GM12891 (cell line): ENCODE measurements at places on chromosomes 13 and 19.

- DNase-seq: no peak
These were observed 846.9 kb upstream of the MIR17HG start for GRCh38 chr13:90500569-90500968.

- DNase-seq: no peak
These were observed 26.9 kb downstream of the SLITRK6 start for GRCh38 chr13:85772367-85772766.

- DNase-seq: no peak
These were observed 210.6 kb upstream of the NBEA start for GRCh38 chr13:34731486-34731885.

DNA sequence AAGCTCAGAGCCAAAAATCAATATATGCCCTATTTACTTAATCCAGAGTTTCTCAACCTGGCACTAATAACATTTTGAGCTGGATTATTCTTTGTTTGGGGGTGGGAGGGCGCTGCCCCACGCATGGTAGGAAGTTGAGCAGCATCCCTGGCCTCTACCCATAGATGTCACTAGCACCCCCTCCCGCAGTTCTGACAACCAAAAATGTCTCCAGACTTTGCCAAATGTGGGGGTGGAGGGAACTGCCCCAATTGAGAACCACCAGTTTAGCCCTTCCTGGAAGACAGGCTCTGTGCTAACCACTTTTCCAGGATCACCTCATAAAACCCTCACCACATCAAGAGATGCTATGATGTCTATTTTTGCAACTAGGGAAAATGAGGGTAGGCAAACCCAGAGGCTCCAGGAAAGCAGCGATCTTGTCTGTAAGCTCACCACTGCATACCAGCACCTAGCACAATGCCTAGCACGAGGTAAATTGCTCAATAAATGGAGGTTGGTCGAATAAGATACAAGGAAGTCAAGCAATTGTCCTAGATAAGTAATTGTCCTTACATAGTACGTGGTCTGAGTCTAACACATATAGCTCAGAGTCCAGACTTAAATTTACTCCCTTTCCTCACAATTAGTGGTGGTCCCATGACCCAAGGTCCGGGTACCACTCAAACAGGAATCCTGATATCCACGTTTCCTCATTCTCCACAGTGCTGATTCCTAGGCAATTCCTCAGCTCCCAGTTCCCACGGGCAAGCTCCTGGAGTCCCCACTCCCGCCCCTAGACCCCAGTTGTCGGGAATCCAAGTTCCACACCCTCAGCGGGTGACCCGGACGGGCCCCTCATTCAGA lies 892 bp downstream of the TRIR start:
- DNase-seq: no peak

DNA sequence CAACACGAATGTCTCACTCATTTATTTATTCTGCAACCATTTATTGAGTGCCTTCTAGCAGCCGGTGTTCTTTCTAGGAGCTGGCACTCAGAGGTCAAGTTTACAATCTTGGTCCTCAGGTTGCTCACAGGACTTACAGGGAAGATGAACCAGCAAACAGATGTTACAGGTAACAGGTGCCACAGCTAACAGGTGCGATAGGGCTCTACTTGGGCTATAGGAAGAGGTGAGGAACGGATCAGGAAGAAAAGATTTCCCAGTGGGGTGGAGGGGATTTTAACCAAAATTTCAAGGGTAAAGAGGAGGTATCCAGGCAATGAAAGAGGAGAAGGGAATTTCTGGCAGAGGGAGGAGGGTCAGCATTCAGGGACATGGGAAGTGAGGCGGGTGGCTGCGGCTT lies 87.3 kb upstream of the FARP1 start:
- DNase-seq: no peak
